ENCODE measurements at places on chromosomes 13 and 19.

- DNase-seq, result no peak
Measured at GRCh38 chr13:73399347-73400216, 340.8 kb downstream of the KLF5 start.

- DNase-seq, result peak; percentile 61
Measured at GRCh38 chr13:45179428-45179827, 21.4 kb downstream of the KCTD4 start.

GRCh38 chr19:3146677-3147100, 10.9 kb downstream of the GNA15 start:
- no peak for DNase-seq

DNA sequence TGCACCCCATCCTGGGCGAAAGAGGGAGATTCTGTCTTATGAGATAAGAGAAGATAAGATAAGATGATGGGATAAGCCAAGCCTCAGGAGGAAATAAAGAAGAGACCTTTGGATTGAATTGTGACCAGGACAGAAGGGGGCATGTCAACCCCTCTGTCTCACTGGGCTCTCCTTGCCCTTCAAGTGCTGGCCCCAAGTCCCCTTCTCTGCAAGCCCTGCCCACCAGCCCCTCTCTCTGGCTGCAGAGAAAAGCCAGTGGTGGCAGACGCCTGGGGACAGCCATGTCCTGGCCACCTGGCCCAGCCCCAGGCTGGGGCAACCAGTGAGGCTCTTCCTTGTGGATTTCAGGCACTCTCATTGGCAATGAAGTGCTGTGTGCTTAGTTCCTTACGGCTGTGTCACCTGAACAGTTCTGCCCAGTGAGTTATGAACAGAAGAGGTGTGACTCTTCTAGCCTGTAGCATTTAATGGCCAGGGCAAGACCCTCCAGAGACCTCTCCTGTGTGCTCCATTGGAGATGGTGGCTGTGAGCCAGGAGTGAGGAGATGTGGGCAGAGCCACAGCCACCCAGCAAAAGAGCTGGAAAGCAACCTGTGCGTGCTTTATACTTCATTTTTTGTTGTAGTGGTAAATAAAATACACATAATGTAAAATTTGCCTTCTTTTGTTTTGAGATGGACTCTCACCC, 6.1 kb upstream of the BTBD2 start:
- no peak for DNase-seq

GRCh38 chr19:33159149-33159548, 27.2 kb downstream of the WDR88 start:
- DNase-seq, result no peak

DNA sequence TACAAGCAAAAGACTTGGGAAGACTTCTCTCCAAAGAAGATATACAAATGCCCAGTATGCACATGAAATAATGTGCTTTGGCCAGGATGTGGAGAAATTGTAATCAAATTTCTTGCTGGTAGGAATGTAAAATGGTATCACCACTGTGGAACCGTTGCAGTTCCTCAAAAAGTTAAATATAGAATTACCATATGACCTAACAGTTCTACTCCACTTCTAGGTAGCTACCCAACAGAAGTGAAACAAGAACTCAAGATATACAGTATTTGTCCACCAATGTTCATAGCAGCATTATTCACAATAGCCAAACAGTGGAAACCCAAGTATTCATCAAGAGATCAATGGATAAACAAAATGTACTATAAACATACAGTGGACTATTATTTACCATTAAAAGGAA, 95.0 kb upstream of the KLF5 start:
- DNase-seq, result no peak

- peak; percentile 61 for DNase-seq
Measured at GRCh38 chr13:76012091-76012721, 376.1 kb downstream of the LMO7 start.

DNA sequence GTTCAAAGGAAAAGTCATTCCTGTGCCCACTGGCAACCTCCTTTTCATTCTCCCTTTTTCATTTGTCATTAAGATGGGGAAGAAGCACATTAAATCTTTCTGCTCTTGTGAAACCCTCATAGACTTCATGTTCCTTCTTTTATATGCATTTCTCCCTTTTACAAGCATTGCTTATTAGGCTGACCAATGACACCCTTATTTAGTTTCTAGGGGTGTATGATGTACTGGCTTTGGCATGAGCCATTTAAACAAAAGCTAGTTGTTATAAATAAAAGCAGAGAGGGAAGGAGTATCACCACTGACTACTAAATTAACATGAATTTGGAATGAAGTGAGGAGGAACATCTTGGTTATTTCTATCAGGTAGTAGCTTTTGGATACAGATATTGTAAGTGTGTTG, 68.2 kb upstream of the PCDH9 start:
- DNase-seq, result no peak

DNA sequence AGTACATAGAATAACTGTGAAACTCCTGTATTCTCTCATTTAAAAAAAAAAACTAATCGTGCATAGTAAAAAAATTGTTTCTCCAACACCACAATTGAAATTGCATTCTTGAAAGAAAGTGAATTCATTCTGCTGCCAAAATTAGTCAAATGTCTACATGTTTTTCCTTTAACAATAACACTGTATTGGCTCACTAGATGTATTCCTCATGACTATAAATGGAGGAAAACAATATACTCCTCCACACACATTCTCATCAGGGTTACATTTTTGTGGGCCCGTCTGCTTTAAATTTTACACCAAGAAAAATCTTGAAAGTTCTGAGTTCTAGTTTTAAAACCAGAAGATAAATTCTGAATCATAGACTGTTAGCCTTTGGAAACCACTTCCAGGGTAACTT, 233.6 kb downstream of the KLF12 start:
- DNase-seq, result no peak

DNA sequence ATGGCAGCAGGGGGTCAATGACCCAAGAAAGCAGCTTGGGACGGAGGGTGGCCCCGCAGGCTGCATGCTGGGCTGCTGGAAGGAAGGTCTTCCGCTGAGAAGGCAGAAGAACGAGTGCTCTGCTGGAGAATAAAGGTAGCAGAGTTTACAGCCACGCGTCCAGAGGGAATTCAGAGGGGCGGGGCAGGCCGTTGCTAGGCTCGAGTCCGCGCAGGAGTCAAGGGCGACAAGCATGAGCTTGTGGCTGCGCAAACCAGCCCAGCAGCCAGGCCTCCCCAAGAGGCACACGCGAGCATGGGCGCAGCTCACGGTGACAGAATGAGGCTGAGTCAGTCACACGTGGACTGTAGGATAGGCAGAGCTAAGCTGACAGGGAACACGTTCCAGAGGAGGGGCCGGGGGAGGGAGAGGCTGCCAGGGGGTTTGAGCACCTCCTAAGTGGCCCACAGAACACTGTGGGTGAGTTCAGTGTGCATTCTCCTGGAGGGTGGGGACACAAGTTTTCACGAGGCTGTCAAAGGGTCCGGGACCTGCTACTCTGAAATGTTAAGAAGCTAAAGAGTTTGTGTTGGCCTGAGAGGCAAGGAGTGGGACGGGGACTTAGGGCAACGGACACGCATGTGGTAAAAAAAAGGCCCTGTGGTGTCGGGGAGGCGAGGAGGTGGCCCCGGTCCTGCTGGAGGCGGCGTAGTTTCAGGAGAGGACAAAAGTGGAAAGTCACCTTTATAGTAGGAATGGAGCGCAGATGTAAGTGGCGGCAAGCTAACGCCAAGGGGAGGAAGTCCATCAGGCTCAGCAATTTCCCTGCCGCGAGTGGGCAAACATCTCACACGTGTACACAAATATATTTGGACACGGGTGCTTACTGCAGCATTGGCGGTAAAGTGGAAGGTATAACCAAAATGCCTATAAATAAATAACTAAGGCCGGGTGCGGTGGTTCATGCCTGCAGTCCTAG, 17.7 kb downstream of the RFX2 start:
- DNase-seq, result peak; percentile 72

- DNase-seq, result no peak
Measured at GRCh38 chr13:48838193-48838973, 137.3 kb upstream of the FNDC3A start.

GRCh38 chr13:32048816-32049215, 17.2 kb downstream of the FRY start:
- no peak for DNase-seq

DNA sequence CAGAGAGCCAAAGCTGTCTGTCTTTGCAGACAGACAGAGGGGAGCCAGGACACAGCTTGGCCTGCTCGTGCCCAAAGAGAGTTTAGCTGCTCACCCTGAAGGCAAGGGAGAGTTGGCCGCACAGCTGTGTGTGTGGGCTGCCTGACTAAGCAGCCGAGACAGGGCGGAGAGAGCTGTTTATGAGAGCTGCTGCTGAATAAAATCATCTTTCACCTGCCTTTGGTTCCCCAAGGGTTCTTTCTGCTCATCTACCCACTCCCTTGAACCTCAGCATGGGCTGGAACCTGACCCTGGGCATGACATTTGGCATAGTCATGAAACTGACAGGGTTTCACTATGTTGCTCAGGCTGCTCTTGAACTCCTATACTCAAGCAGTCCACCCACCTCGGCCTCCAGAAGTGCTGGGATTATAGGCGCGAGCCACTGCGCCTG, 98.2 kb downstream of the RBM26 start:
- peak; percentile 2 for DNase-seq

- no peak for DNase-seq
Measured at GRCh38 chr13:46983881-46984280, 87.0 kb upstream of the HTR2A start.

DNA sequence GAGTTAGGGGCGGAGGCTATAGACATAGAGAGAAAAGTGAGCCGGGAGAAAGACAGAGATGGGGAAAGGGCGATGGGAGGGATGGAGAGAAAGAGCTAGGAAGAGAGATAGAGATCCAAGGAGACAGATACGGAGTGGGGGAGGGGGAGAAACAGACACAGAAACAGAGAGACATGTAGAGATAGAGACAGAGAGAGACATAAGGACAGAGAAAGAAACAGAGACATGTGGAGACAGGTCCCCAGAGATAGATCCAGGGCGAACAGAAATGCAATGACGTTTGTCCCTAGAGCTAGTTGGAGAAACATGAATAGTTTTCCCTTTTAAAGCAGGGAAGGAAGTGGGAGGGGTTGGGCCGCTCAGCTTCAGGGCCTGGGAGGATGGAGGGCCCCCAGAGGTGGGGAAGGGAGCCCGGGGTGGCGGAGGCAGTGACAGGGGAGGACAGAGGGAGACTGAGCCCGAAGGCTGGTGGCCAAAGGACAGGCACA, 4.6 kb downstream of the PPP1R14A start:
- DNase-seq, result no peak

- DNase-seq, result no peak
Measured at GRCh38 chr13:48400850-48401291, 12.0 kb downstream of the LPAR6 start.

GRCh38 chr13:44989941-44990340, 603 bp downstream of the GPALPP1 start:
- DNase-seq, result no peak

GRCh38 chr19:339262-339887, 5.2 kb downstream of the MIER2 start:
- DNase-seq, result no peak

DNA sequence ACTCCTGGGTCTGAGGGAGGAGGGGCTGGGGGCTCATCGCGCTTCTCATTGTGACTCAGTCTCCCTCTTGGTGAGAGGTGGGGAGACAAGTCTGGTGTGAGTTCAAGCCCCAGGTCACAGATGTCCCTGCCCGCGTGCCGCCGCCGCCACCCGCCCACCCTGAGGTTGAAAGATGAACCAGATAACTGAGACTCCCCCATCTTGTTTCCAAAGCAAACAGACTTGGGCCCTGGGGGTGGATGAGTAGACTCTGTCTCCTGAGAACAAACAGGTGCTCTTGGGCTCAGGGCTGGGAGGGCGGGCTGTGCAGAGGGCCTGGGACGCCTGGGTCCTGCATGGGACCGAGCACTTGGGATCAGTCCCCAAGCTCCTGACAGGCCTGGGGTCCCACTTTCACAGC, 567 bp downstream of the SBK2 start:
- no peak for DNase-seq

DNA sequence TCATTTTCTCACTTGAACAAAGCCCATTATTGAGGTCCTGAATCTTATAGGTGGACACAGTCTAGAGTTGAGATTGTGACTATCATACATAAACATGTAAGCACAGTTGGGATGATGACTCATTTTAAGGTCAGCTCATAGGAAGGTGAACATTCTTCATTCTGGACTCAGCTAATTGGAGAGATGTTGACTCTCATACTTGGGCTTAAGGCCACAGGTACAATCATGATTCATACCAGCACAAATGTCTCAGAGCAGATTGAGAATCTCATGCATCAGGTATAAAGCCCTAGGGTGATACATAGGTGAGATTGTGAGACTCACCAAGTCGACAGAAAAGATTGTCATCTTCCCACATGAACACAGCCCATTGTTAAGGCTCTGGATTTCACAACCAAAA, 62.3 kb upstream of the ZNF724 start:
- no peak for DNase-seq

DNA sequence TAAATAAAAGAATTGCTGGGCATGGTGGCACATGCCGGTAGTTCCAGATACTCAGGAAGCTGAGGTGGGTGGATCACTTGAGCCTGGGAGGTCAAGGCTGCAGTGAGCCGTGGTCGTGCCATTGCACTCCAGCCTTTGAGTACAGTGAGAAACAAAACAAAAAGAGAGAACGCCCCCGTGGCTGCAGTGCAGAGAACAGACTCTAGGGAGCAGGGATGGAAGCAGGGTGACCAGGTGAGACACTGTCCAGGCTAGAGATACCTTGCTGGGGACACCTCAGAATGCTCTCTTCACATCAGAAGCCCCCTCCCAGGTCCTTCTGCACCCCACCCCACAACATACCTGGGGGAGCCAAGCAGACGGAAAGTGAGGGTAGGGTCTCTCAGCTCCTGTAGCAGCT, 24.8 kb downstream of the MAP4K1 start:
- no peak for DNase-seq

GRCh38 chr19:19109601-19110000, 28.7 kb downstream of the TMEM161A start:
- no peak for DNase-seq

DNA sequence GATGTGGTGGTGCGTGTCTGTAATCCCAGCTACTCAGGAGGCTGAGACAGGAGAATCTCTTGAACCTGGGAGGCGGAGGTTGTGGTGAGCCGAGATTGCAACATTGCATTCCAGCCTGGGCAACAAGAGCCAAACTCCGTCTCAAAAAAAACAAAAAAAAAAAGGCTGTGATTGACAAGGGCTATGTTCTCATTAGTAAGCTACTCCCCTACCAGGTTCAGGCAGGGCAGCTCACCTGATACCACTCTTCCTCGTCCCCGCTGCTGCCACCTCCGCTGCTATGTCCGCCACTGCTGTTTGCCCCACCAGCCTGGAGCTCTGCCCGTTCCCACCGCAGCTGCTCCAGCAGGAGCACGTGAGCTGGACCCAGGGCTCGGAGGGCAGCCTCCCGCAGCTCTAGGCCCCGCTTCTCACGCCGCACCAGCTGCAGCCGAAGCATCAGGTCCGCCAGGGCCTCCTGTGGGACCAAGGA, 9.4 kb downstream of the USHBP1 start:
- DNase-seq, result no peak

- no peak for DNase-seq
Measured at GRCh38 chr19:10871711-10872545, 575 bp downstream of the CARM1 start.
